Activated T-helper 1 cell treated with Interleukin-2 at 50 U/mL for 16 hours (primary cell): ENCODE measurements at places on chromosomes 1 and 21.

DNA sequence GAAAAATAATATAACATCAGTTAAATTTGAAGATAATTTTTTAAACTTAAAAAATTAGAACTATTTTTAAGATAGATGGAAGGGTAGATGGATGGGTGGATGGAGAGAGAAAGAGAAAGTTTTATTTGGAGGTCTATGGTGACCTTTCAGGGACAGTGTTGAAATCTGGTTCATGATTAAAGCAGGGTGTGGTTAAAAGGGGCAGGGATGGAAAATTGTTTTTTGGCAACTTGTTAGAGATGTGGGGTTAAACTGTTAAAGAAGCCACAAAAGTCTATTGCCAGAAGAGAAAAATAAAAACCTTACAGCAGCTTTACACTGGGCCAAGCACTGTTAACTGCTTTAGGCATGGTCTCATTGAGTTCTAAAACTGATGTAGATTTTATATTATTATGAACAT, 134.9 kb upstream of the GORAB start:
- no peak for DNase-seq

DNA sequence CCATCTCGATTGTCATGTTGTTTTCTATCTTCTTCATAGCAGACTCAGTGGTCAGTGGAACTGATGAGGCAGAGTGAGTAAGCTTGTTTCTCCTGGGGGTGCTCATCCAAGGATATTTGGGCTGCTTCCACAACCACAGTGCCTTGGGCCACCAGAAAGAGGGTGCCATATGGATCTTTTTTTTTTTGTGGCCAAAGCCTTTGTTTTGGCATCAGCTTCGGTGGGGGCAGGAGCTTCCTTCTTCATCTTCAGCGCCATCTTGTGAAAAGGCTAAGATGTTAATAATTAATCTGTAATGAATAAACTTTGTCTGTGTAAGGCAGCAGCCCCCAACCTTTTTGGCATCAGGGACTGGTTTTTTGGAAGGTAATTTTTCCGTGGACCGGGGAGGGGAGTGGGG, 6.6 kb upstream of the PLPP3 start:
- DNase-seq = no peak

GRCh38 chr1:56424744-56425493, 154.4 kb downstream of the PLPP3 start:
- no peak for DNase-seq

- no peak for DNase-seq
These were observed 744.5 kb upstream of the BRINP3 start for GRCh38 chr1:191222206-191222605.

DNA sequence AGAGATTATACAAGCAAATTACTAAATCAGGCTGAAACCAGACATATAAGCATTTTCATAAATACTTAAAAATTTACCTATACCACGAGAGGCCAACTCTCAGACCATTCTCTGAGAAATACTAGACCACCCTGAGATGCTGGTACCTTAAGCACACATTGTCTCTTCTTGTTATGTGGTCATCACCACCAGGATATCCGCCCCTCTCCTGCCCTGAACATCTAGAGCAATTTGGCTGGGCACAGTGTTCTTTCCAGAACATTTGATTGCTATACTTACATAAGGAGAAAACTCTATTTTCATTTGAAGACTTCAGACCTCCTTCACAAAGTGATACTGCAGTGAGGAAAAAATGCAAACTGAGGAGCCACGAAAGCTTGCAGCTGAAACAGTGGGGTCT, 36.2 kb upstream of the DUSP10 start:
- DNase-seq = no peak

DNA sequence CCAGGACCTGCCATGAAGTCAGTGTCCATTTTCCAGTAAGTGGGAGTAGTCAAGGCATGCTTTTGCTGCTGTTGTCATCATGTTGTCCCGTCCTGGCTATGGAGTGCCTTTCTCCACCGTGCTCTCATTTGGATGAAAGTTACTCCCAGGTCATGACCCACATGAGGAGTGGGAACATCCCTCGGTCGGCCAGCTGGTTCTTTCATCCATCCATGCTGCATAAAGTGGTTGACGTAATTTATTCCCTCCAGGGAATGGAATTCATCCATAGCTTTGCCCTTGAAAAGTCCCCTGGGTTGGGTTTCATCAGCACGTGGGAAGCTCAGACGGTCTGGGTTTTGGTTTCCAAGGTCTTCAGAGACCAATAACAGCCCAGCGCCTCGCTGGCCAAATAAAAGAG, 11.6 kb downstream of the PLA2G2A start:
- DNase-seq = no peak

DNA sequence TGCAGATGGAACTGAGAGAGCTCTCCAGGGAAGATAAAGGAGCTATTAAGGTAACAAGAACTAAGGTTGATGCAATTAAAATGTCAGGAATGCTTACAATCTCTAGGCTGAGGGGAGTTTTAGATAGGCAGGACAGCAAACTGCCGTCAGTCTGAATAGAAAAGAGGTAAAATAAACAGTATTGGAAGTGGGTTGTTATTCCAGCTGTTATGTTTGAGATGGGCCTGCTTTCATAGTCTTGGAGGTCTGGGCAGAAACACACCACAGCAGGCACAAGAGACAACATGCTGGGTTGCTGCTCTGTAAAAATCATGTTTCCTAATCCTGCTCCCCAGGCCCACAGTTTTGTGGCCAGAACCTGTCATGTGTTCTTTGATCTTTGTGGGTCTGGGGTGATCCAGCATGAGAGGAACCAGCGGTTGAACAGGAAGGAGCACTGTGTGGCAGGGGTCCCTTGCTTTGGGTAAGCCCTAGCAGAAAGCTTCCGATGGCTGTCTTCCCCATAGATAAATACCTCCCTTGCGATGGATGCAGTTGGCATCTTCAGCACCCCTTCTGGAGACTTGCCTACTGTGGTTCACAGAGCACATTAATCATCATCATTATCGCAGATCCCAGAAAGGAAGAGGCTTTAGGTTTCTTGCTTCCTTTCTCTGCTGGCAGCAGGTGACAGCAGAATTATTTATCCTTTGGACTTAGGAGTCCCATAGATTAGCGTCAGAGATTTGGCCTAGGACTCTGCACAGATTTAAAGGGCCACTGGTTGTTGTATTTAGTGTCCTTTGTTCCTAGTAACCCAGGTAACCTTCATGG, 97.1 kb downstream of the AK5 start:
- DNase-seq = no peak

DNA sequence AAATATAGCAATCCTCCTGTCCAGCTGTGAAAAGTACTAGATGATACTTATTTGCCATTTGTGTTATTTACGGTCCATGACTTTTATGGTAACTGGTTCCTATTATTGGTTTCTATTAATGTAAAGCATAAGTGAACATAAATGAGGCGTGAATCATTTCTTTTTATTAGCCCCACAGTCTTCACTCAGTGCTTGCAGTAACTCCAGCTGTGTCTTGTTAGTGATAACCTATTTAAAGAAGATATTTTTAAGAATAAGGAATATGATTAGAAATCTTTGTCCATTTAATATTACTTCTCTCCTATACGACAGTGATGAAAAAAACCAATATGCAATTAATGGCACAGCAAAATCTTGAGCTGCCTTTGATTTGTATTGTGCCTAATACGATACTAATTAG, 149.9 kb downstream of the SPATA17 start:
- DNase-seq = no peak

GRCh38 chr1:68970571-68970970, 473.7 kb upstream of the DEPDC1 start:
- no peak for DNase-seq

DNA sequence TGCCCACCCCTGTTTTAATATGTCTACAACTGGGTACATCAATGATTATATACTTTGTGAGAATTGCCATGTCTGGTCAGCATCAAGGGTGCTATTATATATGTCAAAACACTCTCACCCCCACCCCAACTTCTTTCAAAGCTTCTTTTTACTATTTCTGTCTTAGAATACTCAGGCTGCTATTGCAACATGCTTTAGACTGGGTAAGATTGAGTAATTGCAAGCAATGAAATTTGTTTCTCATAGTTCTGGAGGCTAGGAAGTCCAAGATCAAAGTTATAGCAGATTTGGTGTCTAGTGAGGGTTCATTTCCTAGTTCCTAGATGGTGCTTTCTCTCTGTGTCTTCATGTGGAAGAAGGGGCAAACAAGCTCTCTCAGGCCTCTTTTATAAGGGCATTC, 100.5 kb upstream of the KCNK1 start:
- no peak for DNase-seq

DNA sequence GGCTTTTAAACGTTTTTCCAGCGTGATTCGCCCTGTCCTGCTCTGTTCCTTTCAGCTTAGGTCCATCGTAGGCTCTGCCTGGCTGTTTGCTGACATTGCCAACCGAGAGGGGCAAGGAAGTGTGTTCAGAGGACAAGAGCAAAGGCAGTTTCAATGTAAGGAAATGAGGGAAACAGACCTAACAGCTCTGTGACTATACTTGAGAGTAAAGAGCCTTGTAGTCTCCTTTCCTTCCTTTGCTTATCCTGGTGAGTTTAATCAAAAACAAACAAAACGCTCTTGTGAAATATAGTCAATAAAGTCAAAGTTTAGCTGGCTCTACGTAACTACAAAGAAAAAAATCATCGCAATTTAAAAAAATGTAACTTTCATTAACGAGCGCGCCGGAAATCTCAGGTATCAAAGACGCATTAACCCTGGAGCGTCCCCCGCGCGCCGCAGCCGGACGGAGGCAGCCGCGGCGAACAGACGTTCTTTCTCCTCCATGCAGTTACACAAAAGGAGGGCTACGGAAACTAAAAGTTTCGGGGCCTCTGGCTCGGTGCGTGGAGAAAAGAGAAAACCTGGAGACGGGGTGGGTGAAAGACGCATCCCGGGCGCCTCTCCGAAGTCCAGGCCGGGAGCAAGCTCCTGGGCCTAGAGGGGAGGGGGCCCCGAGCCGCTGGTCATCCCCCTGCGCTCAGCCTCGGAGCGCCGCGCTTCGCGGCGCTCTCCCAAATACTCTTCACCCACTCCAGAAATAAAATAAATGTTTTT, 617 bp upstream of the ADGRL2 start:
- DNase-seq = no peak

DNA sequence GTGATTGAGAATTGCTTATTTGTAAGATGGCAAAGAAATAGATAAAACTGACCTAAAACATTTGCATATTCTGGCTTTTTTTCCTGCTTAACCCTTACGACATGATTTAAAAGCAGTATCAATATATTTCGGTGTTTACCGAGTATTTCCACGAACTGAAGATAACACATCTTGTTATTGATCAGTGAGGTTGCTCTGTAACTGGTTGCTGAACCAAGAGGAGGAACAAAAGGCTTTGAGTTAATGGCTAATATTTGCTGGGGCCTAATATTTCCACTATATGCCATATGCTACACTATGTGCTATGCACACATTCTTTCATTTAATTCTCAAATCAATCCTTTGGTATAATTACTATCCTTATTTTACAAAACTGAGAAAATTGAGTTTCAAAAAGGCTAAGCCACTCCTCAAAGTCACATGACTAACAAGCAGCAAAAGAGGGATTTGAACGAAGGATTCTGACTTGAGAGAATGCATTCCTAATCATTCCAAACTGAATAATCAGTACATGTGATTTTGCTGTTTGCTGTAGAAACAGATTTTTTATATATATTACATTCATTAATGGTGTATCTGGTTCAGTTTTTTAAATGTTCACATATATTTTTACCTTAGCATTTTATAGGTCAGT, 346.0 kb downstream of the USP25 start:
- DNase-seq = no peak

GRCh38 chr1:87115891-87116290, 201.5 kb downstream of the HS2ST1 start:
- DNase-seq = no peak

DNA sequence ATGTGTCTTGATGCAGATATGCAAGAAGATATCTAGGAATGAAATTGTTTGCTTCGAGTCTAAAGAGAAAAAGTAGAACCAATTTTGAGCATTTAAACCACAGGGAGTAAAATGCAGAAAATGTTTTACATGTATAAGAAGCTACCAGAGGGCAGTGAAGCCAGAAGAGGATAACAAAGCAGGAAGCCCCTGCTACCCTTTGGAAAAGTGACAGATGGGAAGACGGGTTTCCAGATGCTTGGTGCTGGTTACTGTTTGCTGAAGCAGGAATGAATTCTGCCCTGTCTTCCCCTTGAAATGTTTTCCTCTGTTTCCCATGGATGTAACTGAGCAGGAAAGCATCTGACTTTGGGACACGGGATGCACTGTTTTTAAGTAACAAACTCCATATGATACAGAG, 822.2 kb downstream of the MRPL39 start:
- no peak for DNase-seq
